MM.1S (cell line): ENCODE measurements at places on chromosomes 12 and 14.
A peak's percentile ranks its signal among the peaks of the same experiment; 100 is the strongest.

GRCh38 chr12:5706247-5706646 lies 238.8 kb downstream of the ANO2 start:
- no peak for DNase-seq

GRCh38 chr12:115337693-115338543 lies 653.9 kb upstream of the TBX3 start:
- no peak for DNase-seq

DNA sequence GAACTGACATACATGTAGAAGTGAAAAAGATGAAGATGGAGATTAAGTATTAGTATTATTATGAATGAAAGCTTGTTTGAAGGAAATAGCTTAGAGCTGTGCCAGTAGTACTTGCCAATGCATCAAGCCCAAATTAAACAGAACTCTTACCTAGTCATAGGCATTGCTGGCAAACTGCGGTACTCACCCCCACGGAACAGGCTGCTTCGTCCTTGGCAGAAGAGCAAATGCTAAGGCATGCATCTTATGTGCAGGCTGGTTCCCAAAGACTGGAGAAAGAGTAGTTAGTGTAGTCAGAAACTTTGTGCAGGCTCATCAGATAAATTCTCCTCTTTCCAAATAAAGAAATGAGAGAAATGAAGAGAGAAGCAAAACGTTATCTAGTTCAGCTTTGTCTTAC lies 134.8 kb downstream of the CCDC59 start:
- DNase-seq, result no peak

GRCh38 chr12:14367040-14367661 lies 1.7 kb downstream of the ATF7IP start:
- peak; percentile 26 for DNase-seq

DNA sequence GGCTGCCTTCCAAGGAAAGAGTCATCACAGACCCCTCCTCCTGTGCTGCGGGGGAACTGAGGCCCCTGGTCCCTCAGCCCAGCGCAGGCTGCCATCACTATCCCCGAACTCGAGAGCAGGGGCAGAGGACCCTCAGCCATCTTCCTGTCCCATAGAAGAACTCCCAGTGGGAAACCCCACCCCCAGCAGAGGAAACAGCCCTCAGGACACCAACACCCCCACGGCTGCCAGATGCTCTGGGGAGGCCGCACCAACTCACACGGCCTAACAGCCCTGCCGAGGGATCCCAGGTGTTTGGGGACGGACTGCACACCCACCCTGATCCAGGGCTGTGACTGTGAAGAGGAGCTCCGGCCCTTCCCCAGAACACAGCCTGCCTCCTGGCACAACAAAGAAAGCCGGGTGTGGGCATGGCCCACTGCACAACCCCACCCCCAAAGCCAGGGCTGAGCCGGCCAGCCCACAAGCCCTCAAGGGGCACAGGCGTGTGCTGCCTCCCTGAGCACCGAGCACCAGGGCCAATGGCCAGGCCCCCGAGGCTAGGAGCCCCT lies 16.3 kb upstream of the C14orf180 start:
- DNase-seq, result no peak

GRCh38 chr14:106021832-106022231 lies 495.4 kb downstream of the TMEM121 start:
- DNase-seq, result no peak

GRCh38 chr12:3107954-3108353 lies 30.8 kb downstream of the TSPAN9 start:
- DNase-seq, result no peak

GRCh38 chr12:31298515-31298910 lies 27.4 kb downstream of the SINHCAF start:
- DNase-seq, result no peak

DNA sequence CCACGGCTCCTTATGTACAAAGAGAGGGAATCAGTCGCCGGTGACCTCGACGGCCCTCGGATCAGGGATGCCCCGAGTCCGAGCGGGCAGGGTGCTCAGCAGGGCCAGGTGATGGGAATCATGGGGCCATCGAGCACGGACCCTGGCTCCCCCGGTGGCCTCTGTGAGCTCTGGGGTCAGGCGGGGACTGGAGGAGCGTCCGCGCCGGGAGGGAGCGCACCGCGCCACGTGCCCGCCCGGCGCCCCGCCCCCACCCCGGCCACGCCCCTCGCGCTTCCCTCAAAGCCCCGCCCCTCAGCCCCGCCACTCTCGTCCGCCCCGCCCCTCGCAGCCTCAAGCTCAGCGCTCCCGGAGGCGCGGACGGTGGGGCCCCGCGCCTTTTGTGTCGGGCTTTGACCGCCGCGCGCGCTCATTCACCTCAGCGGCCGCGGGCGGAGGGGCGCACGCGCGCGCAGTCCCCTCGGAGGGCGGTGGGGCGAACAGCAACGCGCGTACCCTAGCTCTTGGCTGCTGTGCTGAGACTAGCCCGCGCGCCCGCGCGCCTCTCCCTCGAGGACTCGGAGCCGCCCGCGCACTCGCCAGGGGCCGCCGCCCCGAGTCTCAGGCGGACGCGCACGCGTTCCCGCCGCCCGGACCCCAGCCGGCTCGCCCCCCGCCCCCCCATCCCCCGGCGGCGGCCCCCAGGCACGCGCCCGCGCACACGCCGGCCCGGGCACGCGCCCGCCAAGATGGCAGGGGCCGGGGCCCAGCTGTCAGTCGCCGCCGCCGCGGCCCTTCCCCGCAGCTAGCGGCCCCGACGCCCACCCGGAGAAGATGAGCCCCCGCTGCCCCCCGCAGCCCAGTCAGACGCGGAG lies 93.9 kb upstream of the EVL start:
- DNase-seq, result peak; percentile 71

DNA sequence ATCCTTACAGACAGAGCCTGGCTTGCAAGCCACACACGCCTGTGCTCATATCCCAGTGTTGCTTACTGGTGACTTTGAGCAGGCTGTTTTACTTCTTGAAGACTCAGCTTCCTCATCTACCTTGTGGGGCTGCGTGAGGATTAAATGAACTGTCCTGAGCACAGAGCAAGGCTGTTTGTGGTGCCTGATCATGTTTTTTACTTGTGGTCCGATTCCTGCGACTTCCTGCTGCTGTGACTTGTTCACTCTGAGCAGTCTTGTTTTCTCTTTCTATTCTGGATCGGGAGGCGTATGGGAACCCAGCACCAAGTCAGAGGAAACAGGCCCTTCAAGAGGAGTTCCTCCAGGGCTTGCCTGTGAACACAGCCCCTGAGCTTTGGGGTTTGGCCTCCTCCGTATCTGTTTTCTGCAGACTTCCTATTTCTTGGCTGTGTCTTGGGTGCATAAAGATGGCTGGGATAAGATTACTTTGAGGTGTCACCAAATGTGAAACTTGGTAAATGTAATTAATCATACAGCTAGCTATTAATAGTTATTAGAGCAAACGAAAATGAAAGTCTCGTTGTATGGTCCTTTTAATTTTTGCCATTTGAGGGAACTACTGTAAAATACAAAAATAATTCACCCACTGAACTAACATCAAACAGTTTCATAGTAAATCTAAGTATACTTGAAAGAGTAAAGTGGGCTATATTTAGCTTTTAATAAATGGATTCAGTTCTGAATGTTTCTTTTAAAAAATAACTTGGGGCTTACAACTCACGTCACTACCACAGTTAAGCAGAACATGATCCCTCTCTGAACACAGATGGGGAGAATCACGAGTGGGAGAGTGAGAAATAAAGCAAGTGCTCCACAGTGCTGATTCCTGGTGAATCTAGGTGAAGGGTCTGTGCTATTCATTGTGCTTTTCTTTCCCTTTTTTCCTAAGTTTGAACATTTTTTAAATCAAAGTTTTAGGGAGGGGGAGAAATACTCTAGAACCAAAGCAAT lies 251.5 kb downstream of the FOXN3 start:
- peak; percentile 63 for DNase-seq

DNA sequence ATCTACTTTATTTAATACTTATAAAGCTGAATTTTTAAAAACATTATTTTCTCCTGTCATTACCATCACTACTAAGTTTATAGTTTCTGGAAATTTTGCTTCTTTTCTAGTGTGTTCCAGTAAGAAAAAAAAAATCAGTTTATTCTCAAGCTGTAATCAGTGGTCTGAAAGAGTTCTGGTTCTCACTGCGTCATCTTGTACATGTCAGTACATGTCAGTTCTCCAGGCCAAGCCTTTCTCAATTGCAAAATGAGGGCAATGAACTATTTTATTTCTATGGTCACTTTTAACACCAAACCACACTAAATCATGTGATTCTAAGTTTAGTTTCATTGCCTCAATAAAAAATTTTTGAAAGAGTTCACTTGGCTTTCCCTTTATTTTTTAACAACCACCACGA lies 468.9 kb upstream of the LRFN5 start:
- no peak for DNase-seq

- DNase-seq, result no peak
Measured at GRCh38 chr12:119885549-119885948, 8.4 kb upstream of the CIT start.
